ENCODE measurements at places on chromosomes 7 and 10.

- no peak for DNase-seq
Measured at GRCh38 chr7:43619213-43620012, 36.5 kb downstream of the STK17A start.

DNA sequence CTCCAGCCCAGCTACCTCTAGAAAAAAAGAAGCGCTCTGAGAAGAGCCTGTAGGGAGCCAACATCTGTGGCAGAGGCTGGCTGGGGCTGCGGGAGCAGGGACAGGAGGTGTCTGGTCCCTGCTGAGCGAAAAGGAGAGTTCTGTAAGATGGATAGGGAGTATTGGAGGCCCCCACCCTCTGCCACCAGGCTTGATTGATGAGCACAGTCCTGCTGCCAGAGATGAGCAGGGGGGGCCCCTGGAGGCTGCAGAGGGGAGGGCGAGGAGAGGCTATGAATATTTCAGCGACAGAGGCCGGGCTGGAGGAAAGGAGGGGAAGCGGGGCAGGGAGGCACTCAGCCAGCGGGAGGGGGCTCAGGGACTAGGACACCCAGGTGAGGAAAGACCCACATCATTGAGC, 44.5 kb upstream of the HSPB1 start:
- no peak for DNase-seq

DNA sequence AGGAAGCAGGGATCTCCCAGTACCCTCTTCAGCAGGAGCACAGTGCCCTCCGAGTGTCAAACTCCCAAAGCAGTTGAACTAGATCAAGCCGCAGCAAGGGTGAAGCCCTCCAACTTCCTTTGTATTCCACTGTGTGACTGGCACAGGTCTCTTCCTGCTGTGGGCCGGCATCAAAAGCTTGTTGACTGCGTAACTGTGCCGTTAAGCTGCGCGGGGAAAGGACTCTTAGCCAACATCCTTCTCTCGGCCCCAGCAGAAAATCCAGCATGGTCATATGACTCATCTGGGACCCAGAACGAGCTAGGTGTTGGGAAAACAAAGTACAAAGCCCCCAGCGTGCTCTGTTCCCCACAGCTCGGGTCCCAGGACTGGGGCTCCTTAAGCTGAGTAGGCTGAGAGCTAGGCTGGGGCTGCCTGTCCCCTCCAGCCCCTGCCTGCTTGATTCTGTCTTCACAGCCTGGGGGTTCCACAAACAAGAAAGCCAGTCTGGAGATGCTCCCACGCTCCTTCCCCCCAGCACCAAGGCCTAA, 52.2 kb downstream of the COL17A1 start:
- DNase-seq = no peak

- no peak for DNase-seq
Measured at GRCh38 chr10:30587522-30588031, 42.0 kb downstream of the LYZL2 start.

GRCh38 chr10:84190621-84191020, 3.7 kb upstream of the CDHR1 start:
- no peak for DNase-seq
